Activated CD8-positive, alpha-beta T cell treated with anti-CD3 and anti-CD28 coated beads, Interleukin-2, amount 10 ng/mL, durations not matched to agents 7 days and 5 days (primary cell): ENCODE measurements at places on chromosomes 13 and 19. TPM values are rescaled to one million over a fixed set of nuclear protein-coding genes. Genes with fewer than 3 reads are reported as not detected.

NACC1 gene
- 84.8 TPM for total RNA-seq

DNA sequence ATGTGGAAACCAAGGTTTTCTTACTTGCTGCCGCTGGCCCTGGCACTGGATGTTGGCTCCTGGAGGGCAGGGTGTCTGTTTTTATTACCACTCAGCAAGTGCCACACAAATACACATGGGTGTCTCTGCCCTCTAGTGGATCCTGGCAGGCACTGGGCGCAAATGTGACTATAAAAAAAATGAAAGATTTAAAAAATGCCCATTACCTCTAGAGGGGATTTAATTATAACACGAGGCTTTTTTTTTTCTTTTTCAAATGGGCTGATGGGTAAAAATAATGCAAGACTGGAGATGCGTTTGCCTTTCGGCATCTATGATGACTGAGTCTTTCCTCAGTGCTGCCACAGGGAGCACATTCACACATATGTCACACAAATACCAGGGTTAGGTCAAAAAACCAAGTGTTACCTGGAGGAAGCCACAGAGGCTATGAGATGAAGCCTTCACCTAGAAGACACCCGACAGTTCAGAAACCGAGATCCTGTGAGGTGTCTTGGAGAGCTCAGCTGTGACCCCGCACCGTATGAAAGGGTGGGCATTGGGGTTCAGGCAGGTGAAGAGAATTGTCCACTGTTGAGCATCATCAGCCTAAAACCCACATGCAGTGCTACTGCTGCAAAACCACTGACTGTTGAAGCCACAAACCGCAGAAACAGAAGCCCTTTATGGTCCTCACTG, 25.7 kb downstream of the CHAMP1 start:
- H3K27me3 ChIP-seq = peaks cover 30% of the 10 kb centered on the region
- H3K36me3 ChIP-seq = peaks cover 3% of the 10 kb centered on the region
- peak overlapping the region; percentile 40 for H3K27ac ChIP-seq
- peaks cover 33% of the 10 kb centered on the region for H3K4me1 ChIP-seq

IZUMO2 gene
- total RNA-seq = not detected

- DNase-seq = no peak
- H3K36me3 ChIP-seq = no peaks in the 10 kb centered on the region
- H3K4me3 ChIP-seq = no peak overlapping the region
- no peaks in the 10 kb centered on the region for H3K27me3 ChIP-seq
- no peak overlapping the region for H3K27ac ChIP-seq
These were observed 12.5 kb downstream of the CEACAM3 start for GRCh38 chr19:41808663-41809566.

DNA sequence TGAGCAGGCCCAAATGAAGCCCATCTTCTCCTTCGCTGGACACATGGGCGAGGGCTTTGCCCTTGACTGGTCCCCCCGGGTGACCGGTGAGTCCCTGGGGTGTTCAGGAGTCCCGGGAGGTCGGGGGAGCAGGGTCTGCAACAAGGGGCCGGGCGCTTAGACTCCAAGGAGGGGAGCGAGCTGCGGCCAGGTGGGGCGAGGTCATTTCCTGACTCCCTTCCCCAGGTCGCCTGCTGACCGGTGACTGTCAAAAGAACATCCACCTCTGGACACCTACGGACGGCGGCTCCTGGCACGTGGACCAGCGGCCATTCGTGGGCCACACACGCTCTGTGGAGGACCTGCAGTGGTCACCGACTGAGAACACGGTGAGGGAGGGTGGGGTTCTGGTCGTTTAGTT, 4.7 kb downstream of the GRWD1 start:
- no peak overlapping the region for H3K27ac ChIP-seq
- DNase-seq = no peak

ZNF442 gene
- 2.0 TPM for total RNA-seq

THSD8 gene
- total RNA-seq = 17.7 TPM

FARP1 gene
- 1.1 TPM for total RNA-seq

GRCh38 chr13:32002873-32003272, 28.7 kb upstream of the FRY start:
- no peak overlapping the region for H3K4me3 ChIP-seq
- DNase-seq = no peak
- H3K27ac ChIP-seq = no peak overlapping the region
- H3K4me1 ChIP-seq = no peaks in the 10 kb centered on the region
- H3K27me3 ChIP-seq = peaks cover 6% of the 10 kb centered on the region

DNA sequence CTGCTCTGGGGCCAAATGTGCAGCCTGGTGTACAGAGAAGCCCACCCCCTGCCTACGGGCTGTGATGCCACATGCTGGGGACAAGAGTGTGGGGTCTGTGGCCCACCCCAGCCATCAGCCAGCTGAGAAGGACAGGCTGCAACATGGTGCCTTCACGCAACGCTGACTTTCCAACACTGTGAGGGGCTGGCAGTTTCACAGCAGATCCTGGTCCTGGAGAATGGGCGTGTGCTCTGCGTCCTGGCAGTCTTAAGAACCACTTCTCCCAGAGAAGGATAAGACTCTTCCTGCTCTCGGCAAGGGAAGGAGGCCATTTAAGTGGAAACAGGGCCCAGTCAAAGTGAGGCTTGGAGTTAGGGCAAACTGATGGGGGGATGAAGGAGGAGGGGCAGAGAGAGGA, 4.6 kb downstream of the LRRC4B start:
- H3K4me3 ChIP-seq = no peak overlapping the region
- H3K27me3 ChIP-seq = peaks cover 34% of the 10 kb centered on the region
- no peak overlapping the region for H3K27ac ChIP-seq
- peaks cover 3% of the 10 kb centered on the region for H3K4me1 ChIP-seq
- DNase-seq = no peak
- H3K36me3 ChIP-seq = no peaks in the 10 kb centered on the region

DNA sequence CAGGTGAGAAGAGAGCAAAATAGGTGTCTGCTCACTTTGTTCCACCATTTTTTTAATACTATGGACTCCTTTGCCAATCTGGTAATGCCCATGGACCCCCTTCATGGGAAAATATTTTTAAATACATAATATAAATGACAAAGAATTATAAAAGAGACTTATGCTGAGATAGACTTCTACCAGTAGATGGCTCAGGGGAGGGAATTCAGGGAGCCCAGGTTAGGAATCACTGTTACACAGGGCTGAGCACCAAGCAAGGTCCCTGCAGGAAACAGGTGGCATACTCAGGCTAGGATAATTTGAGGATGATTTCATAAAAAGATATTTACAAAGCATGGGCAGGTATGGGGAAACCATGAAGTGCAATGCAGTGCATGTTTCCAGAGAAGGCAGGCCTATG, 525.9 kb downstream of the FGF9 start:
- no peaks in the 10 kb centered on the region for H3K4me1 ChIP-seq
- no peak overlapping the region for H3K4me3 ChIP-seq
- DNase-seq = no peak
- no peaks in the 10 kb centered on the region for H3K36me3 ChIP-seq
- no peak overlapping the region for H3K27ac ChIP-seq

- H3K27ac ChIP-seq = peak overlapping the region; percentile 66
- H3K27me3 ChIP-seq = no peaks in the 10 kb centered on the region
- peaks cover 37% of the 10 kb centered on the region for H3K36me3 ChIP-seq
- H3K4me1 ChIP-seq = peaks cover 54% of the 10 kb centered on the region
- no peak overlapping the region for H3K4me3 ChIP-seq
- no peak for DNase-seq
These were observed 215.3 kb downstream of the KLF5 start for GRCh38 chr13:73274147-73274546.
